ENCODE measurements at places on chromosomes 11 and 22.

GRCh38 chr11:8030526-8031247 is 43.5 kb downstream of the EIF3F start:
- DNase-seq = no peak

GRCh38 chr11:63552921-63553320 is 10.3 kb downstream of the PLAAT2 start:
- no peak for DNase-seq

DNA sequence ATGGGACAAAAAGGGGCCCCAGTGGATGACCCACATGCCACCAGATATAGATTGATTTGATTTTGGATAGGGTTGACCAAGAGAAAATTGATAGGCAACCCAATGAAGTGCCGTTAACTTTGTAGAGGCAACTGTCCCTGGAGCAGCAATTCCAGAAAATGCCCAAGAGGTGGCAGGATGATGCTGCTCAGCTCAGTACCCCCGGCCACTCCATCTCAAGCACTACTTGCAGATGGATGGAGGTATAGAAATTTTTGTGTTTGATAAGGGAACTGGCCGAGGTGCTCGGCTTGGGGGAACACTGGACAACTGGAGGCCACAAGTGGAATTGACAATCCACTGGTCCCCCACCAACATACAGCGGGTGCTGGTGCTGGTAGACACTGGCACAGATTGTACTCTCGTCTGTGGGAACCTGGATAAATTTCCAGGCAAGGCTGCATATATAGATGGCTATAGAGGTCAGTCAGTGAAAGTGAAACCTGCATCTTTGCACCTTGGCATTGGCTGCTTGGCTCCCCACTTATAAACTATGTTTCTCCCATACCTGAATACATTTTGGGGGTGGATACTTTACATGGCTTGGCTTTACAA is 86.3 kb downstream of the CCDC83 start:
- peak; percentile 66 for DNase-seq

DNA sequence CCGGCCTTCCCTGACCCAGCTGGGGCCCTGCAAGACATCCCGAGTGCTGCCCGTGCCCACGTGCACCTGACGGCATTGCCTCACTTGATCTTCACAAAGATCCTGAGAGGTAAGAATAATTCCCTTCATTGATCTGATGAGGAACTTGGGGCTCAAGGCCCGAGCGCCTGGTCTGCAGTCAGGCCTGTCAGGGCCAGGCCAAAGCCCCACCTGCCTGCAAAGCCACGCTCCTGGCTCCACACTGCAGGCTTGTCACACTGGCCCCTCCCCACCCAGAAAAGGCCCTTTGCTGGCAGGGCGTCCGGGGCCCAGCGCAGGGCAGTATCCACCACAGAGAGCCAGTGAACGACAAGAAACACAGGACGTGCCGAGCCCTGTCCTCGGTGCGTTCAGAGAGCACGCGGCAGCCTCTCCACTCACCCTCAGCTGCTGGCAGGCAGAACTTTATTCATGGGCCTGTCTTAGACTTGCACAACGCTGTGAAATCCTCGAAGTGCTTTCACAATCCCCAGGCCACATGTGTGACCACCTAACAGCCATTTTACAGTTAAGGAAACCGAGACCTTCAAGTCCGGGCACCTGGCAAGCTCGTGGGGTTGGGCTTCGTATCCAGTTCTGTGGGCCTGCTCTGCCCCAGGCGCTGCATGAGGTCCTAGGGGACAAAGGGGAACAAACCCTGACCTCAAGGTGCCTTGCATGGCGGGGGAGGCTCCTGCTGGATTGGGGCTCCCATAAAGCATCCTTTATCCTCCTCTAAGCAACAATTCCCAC is 14.8 kb downstream of the KIAA0930 start:
- DNase-seq = no peak

GRCh38 chr22:32583921-32584335 is 109.3 kb downstream of the FBXO7 start:
- no peak for DNase-seq

- no peak for DNase-seq
These were observed 1.7 kb downstream of the CYB5R2 start for GRCh38 chr11:7671347-7672215.

- no peak for DNase-seq
These were observed 16.0 kb upstream of the TMPRSS4 start for GRCh38 chr11:118060869-118061268.

DNA sequence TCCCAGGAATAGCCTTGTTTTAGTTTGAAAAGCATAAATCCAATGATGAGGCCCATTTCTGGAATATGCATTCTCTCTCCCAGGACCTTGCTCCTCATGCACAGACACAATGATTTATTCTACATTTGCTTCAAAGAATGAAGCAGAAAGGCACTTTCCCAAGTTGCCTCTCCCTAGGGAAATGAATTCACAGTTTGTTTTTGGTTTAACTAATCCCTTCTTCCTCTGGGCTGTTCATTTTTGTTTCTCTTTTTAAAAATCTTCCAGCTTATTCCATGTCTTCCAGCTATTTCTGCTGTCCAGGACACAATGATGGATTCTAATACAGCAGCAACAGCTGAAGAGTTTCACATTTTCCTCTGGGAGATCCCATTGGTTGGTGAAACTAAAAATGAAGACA is 1529.2 kb upstream of the TENM4 start:
- DNase-seq = peak; percentile 83

GRCh38 chr11:17001806-17002205 is 12.4 kb downstream of the PLEKHA7 start:
- no peak for DNase-seq

GRCh38 chr11:106156290-106156937 is 79.0 kb downstream of the AASDHPPT start:
- DNase-seq = peak; percentile 53

DNA sequence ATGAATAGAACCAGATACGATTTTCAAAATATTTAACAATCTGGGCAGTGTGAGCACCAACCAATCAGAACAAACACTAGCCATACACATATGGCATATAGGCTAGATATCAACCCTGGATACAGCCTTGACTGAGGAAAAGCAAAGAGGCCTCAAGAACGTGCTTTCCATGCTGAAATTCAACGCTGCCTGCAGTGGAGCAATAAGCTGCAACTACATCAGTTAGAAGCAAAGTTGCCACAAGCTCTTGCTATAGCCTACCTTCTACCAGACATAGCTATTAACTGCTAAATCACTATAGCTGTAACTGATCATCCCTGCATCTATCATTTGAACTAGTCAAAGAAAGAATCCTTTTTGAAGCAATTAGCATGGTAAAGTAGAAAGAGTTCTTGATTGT is 42.5 kb downstream of the DENND5A start:
- no peak for DNase-seq

- DNase-seq = no peak
These were observed 49.1 kb upstream of the SEPTIN5 start for GRCh38 chr22:19664951-19665783.

GRCh38 chr11:121191818-121192217 is 90.8 kb downstream of the TECTA start:
- DNase-seq = no peak

- DNase-seq = peak; percentile 36
These were observed 37.5 kb downstream of the IRAG1 start for GRCh38 chr11:10655943-10656576.

DNA sequence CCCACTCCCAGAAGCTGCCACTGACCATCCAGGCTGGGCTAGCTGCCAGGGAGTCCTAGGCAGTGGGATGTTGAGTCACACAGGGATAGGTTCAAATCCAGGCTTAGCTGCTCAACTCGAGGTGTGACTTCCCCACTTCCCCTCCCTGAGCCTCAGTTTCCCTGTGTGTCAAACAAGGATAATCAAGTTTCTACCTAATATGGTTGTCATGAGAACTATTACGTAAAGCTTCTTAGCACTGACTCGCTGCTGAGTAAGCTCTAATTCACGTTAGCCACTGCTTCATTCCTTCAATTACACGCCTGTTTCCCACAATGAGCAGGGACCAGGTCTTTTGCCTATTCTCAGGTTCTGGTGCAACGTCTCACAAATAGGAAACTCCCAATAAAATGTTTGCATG is 67.7 kb downstream of the SEZ6L start:
- DNase-seq = peak; percentile 22

DNA sequence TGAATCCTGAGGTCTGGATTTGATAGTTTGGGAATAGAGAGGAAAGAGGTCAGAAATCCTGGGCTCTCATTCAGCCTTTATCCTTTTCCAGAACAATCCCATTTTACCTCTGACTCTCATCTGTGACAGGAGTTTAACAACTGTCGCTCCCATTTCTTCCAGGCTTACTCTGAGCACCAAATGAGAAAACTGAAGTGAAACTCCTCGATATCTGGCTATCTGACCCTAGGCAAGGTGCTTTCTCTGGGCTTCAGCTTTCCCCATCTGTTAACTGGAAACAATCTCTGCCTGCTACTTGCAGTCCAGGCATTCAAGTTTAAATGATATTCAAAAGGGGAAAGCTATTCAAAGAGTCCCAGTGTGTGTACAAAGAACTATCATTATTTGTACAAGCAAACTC is 50.1 kb downstream of the NRXN2 start:
- DNase-seq = no peak

- DNase-seq = no peak
These were observed 58.1 kb downstream of the SNX19 start for GRCh38 chr11:130858215-130858614.

- DNase-seq = no peak
These were observed 39.5 kb upstream of the CLNS1A start for GRCh38 chr11:77677138-77677537.

DNA sequence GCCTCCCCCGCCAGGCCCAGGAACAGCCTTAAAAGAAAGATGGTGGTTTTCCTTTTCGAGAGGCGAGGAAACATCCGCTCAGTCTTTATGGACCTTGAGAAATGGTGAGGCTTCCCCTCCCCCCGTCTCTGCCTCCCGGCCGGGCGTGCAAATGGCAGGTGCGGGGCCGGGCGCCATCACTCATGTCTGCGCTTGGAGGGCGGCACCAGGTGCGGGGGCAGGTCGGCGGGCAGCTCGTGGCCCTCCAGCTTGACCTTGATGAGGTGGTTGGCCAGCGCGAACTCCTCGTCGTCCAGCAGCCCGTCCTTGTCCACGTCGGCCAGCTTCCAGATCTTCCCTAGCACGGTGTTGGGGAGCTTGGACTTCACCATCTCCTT is 9.7 kb upstream of the CDC42BPG start:
- no peak for DNase-seq

- DNase-seq = no peak
These were observed 226.8 kb downstream of the C11orf87 start for GRCh38 chr11:109648804-109649203.

- DNase-seq = no peak
These were observed 20.7 kb upstream of the FAM181B start for GRCh38 chr11:82754410-82754809.

DNA sequence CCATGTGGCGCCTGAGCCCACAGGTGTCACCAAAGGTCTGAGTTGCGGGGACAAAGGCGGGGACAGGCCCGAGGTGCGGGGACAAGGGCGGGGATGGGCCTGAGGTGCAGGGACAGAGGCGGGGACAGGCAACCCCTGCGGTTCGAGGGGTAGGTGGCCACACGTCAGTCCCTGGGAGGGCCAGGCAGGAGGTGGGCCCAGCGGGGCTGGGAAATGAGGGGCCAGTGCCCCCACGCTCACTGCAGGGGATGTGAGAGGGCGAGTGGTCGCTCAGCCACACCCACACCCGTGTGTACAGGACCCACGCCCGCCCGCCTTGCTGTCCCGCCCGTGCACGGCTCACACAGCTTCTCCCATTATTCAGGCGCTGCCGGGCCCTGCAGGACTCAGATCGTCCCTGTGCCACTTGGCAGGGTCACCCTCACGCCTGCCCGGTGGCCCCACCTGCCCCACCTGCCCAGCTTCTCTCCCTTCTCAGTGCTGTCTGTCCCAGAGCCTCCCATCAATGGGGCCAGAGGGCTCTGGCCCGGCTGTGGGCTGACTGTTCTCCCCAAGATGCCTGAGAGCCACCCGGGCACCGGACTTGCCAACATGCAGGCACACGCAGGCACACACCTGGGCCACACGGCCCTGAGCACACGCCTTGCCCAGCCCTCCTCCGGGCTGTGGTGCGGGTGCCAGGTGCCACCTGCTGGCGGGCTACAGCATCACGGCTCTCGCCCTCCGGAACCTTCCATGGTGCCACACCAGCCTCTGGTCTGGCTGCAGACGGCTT is 14.2 kb upstream of the MUC6 start:
- peak; percentile 53 for DNase-seq

DNA sequence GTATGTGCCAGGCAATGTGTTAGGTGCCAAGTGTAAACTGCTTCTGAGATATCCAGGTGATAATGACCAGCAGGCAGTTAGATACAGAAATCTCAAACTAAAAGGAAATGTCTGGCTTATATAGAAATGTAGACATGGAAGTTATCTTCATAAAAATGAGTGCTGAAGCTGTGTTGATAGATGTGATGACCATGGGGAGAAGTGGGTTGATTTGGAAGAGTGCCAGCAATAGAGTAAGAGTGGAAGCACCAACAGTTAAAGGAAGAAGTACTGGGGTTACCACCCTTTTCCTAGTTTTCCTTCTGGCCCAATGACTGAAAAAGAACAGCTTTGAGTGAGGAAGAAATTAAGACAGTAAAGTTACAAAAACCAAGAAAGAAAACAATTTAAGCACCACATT is 68.5 kb downstream of the C2CD3 start:
- no peak for DNase-seq

GRCh38 chr11:61765550-61766253 is 13.3 kb downstream of the MYRF start:
- no peak for DNase-seq

GRCh38 chr11:20158597-20159257 is 1.5 kb downstream of the DBX1 start:
- DNase-seq = peak; percentile 71

DNA sequence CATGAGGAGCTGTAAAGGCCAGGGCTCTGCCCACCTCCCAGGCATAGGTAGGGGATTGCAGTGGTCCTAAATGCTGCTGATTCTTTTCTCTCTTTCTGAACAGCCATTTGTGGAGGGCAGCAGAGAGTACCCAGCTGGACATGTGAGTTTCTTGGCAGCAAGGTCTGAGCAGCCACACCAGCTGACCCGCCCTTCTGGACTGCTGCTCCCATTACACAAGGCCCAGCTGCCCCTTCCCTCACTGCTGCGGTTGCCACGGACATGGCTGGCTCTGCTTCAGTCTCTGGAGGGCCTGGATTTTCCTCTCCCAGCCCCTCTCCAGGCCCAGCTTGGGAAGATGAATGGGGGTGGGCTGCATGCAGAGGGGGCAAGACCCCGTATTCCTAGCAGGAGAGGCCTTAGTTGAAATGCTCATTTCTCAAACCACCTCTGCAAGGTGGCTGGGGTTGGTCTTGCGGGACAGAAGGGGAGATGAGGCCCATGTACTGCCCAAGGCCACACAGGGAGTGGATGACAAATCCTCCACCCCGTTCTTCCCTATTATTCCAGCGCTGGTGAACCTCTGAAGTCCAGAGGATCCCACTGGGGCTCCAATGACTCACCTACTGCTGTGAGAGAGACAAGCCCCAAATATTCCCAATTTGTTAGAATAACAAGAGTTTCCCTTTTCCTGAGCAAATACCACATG is 4.6 kb downstream of the LGALS12 start:
- DNase-seq = peak; percentile 82

- no peak for DNase-seq
These were observed 1420.7 kb downstream of the TBC1D22A start for GRCh38 chr22:48182846-48183805.
